Activated T-helper 1 cell treated with anti-CD3 and anti-CD28 coated beads, Interleukin-2, amount 50 U/mL, for 16 hours (primary cell): ENCODE measurements at places on chromosomes 1 and 21.

DNA sequence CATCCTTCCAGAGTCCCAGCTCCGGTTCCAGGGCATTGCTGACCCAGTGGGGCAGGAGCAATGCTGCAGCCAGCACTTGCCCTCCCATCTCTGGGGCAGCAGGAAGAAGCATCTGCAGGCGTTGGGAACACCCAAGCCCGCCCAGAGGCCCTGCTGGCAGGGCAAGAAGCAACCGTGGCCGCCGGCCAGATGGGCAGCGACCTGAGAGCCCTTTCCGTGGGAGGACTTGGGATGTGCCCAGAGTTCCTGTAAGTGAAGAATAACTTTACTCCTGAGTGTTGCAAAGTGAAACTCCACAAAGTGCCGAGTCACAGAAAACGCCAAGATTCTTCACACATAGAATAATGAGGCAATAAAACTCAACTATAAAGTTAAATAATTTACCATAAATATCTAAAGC is 46.0 kb downstream of the GRIK3 start:
- no peak for DNase-seq

GRCh38 chr21:26170471-26171257 is at the start of gene APP:
Gene APP, minus strand, starts transcription at chr21:26170770. Its CDS starts 150 bp downstream, at chr21:26170620.
- DNase-seq, result peak; percentile 75

GRCh38 chr1:97647776-97648175 is 273.1 kb downstream of the DPYD start:
- no peak for DNase-seq

- no peak for DNase-seq
Measured at GRCh38 chr21:42316891-42317290, 1.7 kb upstream of the TFF3 start.

GRCh38 chr1:110746644-110747259 is 72.0 kb upstream of the KCNA3 start:
- peak; percentile 8 for DNase-seq

- DNase-seq, result no peak
Measured at GRCh38 chr1:219991511-219991810, 54.8 kb downstream of the EPRS1 start.

DNA sequence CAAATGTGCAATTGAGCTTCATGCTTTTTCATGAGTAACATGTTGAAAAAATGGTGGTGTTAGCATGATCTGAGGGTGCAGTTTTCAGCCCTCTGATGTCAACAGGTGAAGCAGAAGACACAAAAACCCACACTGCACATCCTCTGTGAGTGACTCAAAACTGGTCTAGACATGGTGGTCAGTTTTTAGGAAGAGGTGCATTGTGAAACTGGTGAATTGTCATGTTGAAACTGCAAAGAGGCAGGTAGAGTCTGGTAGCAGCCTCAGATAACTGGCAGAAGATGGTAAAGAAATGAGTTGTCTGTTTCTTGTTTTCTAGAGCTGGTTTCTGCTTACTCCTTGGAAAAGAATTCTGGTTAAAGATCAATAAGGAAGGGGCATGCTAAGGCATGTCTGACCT is 97.3 kb upstream of the HMCN1 start:
- no peak for DNase-seq

DNA sequence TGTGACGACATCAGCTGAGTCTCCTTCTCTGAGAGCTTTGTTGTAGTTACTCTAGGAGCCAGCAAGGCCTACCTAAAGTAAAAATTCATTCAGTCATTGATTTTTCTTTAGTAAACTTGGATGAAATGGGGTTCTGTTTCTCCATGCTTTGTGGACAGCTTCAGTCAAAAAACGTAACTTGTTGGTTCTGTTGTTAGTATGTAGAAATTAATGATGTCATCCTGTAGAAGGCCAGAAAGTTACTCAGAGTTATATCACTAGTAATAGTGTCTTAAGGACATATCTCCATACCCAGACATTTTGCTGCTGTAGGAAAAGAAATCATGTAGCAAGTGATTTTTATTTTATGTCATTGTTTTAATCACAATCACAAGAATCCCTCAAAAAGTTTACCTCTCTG is 43.0 kb downstream of the KDM1A start:
- no peak for DNase-seq

DNA sequence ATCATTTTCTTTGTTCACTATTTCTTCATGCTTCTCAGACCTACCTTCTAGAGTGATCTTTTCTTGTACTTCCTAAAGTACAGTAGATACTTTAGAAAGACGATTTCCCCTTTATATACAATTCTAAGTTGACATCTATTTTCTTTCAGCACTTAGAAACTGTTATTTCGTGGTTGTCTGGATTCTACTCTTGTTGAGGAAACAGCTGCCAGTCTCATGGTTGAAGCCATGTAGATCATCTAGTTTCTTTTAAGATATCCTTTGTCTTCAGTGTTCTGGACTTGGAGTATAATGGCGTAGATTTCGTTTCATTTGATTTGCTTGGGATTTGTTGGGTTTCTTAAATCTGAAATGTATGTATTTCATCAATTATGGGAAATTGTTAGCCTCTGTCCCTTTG is 67.6 kb downstream of the PKN2 start:
- no peak for DNase-seq

DNA sequence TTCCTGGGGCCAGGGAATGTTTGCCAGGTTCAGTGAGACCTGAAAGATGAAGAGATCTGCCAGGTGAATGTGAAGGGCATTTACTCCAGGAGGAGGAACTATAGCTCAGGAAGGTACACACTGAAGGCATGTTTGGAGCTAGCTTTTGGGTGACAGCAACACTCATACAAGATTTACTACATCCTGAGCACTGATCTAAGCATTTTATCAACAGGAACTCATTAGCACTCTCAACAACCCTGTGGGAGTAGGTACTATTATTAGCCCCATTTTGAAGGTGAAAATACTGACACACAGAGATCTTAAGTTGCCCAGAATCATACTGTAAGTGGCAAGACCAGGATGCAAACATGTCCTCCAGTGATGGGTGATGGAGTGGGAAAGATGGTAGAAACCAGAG is 6.7 kb downstream of the GADD45A start:
- no peak for DNase-seq

DNA sequence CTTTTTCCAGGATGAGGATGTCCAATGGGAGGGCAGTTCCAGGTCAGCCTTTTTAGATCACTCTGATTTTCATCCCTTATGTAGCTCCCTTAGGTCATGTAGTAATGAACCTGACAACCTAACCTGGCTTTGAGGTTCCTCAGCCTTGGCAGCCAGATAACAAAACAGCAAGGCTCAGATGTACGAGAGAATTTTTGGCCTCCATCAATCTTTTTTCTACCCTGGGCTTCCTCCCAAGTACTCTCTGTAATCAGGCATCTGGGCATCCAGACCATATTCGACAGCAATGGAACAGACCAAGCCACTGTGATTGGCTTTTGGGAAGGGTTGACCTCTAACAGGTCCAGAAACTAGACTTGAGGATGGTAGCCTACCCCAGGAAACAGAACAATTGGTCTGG is 38.6 kb downstream of the KCNH1 start:
- DNase-seq, result no peak

GRCh38 chr1:2255420-2256369 is 27.6 kb downstream of the SKI start:
- peak; percentile 58 for DNase-seq

GRCh38 chr1:99869304-99869703 is 19.1 kb downstream of the AGL start:
- DNase-seq, result no peak

- no peak for DNase-seq
Measured at GRCh38 chr1:33338048-33338439, 17.1 kb upstream of the A3GALT2 start.

- no peak for DNase-seq
Measured at GRCh38 chr1:6003568-6004411, 11.6 kb upstream of the NPHP4 start.

DNA sequence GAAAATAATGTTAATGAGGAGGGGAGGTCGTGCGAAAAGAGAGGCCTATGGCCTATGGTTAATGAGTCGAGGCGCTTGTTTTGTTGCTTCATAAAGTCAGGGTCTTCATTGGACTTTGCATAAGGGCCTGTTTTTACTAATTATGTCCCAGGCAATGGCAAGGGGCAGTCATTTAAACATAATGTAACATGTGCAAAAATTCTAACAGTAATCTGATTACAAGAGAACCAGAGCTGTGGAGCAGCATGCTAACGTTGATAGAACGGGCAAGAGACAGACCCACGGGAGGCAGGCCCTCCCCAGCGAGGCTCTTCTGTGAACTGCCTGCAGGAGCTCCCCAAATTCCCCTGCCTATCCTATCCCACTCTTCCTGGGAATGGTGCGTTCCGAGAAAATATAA is 22.6 kb upstream of the CAMK1G start:
- no peak for DNase-seq

GRCh38 chr1:174800216-174800851 is 199.4 kb upstream of the CACYBP start:
- no peak for DNase-seq

DNA sequence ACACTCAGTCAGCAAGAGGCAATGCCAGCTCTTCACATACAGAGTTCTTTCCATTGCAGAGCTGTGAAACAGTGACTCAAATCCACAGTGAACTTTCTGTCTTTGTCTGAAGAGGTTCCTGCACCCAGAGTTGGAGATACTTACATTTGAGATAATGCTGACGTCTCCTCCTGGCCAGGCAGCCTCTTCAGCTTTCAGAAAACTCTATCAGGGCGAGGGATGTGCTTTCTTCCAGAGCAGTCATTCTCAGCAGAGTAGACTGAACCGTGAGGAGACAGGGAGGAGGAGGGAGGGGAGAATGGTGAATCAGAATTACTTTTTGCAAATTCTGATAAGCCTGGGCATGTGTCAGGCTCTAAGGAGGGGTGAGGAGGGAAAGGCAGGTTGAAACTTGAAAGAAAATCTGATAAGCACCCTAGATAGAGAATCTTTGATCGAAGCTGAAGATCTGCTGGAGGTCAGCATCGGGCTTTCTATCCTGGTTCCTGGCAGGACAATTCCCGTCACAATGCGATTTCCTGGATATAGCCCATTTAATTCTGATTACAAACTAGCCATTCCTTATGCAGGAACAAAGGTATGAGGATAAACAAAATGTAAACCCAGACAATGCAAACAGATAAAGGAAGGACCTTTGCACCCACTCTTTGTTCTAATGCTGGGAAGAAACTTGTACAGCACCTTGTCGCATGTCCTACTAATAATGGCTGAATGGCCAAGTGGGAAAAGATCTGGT is 18.9 kb upstream of the NID1 start:
- no peak for DNase-seq

DNA sequence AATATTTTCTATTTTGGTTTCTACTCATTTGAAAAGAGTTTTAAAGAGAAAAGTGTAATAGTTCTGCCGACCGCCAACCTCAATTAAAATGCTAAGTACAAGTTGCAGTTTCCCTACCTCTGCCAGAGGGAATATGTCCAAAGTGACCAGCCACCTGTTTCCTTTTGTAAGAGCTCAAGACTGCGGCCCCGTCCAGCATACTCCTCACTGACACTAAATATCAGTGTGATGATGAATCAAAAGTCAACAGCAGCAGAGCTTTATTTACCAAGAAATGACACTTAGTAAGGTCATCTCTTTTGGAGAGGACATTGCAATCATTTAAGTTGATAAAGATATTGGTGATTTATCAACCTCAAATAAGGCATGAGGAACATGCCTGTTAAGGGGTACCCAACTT is 57.4 kb upstream of the NRIP1 start:
- no peak for DNase-seq

DNA sequence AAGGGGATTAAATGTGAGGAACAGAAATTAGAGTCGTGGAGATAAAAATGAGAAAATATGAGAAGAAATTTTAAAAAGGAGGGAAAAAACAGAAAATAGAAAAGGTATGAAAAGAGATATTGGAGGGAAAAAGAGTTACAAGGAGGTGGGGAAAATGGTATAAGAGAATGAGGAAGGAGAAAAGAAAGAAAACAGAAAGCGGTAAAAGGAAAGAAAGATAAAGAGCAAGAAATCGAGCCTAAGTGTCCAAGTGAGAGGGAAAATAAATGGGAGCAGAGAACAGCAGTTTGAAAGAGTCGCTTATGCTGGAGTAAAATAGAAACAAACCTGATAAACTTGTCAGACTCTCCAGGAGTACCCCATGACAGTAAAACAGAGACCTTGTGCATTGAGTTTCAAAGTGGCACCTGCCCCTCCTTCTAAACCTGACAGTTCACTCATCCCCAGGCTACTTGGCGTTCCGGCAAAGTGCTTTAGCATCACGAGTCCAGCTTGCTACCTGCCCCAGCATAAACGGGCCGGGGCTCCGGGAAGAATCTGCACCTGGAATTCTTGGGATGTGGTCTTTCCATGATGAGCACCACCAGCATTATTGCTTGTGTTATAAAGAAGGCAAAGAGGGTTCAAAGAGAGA is 585 bp downstream of the NEGR1 start:
- no peak for DNase-seq

- no peak for DNase-seq
Measured at GRCh38 chr21:38531039-38531541, 32.8 kb upstream of the ERG start.

GRCh38 chr1:6889875-6890480 is 104.7 kb downstream of the CAMTA1 start:
- peak; percentile 4 for DNase-seq

- DNase-seq, result no peak
Measured at GRCh38 chr1:38915352-38915948, 26.2 kb downstream of the RHBDL2 start.

GRCh38 chr21:25329227-25329825 is 278.0 kb downstream of the MRPL39 start:
- DNase-seq, result no peak

- no peak for DNase-seq
Measured at GRCh38 chr1:183806125-183806524, 1.2 kb downstream of the RGL1 start.

GRCh38 chr1:94672001-94672400 is 130.4 kb upstream of the F3 start:
- no peak for DNase-seq

DNA sequence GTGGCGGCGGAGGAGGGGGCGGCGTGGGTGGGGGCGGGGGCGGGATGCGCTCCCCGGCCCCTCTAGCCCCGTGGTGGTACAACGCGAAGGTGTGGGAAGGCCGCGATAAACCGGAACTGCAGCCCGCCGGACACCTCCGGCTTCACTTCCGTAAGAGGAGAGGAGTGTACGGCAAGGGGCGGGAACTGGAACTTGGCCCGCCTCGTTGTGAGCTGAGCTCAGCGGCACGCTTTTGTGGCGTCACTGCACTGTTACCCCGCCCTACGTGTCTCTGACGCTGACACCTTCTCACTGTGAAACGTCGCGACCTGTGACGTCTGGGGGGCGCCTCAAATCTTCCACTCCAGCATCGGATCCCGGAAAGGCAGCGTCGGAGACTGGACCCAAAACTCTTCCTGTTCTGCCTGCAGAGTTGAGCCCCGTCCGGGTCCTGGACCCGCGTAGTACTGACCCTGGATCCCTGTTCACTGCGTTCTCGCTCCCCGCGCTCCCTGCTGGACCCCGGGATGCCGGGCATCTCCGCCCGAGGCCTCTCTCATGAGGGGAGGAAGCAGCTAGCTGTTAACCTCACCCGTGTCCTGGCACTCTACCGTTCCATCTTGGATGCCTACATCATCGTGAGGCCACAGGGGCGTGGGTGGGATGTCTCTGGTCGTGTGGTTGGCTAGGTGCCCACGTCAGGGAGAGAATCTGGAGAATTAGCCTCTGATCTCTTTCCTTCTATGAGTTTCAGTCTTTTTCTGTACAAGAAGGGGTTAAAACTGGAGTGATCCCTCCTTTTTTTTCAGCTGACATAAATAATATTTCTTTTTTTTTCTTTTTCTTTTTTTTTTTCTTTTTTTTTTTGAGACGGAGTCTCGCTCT is at the start of gene ISG20L2:
ISG20L2 (minus strand) TSS at position 168 of the 864 bp plus-strand sequence. CDS start 1,114 bp downstream, outside the sequence.
- DNase-seq, result peak; percentile 81

GRCh38 chr1:234934611-234935033 is 194.0 kb downstream of the TOMM20 start:
- DNase-seq, result no peak
